ENCODE measurements at places on chromosomes 11 and 22.

- no peak for DNase-seq
These were observed 225.6 kb downstream of the TMEM135 start for GRCh38 chr11:87263264-87263838.

DNA sequence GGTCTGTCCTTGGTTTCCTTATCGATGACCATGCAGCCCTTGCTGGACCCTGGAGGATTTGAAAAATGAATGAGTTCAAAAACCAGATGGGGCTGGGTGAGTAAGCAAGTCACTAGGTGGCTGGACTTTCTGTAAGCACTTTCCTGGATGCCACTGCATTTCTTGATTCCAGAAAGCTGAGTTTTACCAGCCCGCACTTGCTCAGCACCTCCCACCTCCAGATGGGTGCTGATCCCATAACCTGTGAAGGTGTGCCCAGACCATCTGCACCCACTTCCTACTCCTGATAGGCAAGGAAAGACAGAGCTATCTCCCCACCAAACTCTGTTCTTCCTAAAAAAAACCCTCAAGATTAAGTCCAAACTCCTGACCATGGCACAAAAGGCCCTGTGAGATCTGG, 21.1 kb downstream of the ASCC2 start:
- no peak for DNase-seq

- DNase-seq, result no peak
These were observed 368.4 kb upstream of the MTNR1B start for GRCh38 chr11:92601048-92601447.

GRCh38 chr11:6627762-6628241, 8.6 kb upstream of the TPP1 start:
- no peak for DNase-seq

DNA sequence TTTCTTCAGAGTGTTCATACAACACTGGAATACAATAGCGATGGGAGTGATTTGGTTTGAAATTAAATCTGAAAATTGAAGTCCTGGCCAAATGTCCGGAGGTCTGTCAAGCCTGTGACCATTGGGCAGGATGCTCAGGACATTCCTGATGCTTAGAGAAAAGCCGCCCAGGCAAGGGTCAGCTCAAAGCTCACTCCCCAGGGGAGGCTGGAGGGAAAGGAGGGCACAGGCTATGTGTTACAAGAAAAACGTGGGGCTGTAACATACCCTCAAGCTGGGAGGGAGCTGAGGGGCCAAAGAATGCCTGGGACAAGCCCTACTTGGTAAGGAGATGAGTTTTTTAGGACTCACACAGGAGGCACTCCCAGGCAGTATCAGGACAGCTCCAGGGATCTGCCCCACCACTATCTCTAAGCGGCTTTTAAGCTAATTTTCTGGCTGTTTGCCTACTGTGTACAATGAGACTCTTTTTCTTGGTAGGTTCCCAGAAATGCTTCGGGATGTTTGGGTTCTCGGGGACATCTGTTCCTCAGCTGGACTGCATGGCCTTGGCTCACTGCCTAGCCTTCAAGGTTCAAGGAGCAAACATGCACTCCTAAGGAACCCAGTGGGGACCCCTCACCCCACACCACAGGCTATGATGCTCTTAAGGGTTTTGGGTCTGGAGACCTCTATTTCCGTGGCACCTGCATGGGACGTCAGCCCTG, 500.1 kb downstream of the BRD1 start:
- DNase-seq, result no peak

- DNase-seq, result no peak
These were observed 79.1 kb upstream of the KCNQ1OT1 start for GRCh38 chr11:2778630-2779498.

DNA sequence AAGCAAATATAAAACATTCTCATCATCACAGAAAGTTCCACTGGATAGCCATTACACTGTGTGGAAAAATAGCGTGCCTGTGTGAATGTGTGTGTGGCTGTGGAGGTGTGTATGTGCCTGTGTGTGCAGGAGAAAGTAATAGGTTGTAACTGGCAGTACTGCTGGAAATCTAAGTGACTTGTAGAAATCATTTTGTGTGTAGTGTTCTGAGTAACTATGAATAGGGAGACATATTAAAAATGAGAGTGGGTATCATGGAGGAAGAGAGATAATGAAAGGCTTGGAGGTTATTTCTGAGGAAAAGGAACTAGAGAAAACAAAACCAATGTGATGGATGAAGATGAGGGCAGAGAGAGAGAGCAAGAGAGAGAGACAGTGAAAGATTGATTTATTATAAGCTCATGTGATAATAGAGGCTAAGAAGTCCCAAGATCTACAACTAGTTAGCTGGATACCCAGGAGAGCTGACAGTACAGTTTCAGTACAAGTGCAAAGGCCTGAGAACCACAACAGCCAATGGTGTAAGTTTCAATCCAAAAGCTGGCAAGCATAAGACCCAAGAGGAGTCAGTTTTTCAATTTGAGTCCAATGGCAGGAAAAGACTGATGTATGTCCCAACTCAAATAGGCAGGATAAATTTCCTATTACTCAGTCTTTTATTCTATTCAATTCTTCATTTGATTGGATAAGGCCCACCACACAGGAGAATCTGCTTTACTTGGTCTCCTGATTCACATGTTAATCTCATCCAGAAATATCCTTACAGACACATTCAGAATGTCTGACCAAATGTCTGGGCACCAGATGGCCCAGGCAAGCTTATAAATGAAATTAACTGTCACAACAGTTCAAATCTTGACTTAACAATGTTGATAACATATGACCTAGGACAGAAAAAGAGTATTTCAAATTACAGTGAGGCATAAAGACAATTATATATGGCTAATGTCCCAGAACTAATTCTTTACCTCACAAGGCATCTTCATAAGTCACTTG, 14.9 kb downstream of the KBTBD3 start:
- DNase-seq, result no peak

GRCh38 chr11:3139086-3139440, 26.0 kb downstream of the OSBPL5 start:
- no peak for DNase-seq

DNA sequence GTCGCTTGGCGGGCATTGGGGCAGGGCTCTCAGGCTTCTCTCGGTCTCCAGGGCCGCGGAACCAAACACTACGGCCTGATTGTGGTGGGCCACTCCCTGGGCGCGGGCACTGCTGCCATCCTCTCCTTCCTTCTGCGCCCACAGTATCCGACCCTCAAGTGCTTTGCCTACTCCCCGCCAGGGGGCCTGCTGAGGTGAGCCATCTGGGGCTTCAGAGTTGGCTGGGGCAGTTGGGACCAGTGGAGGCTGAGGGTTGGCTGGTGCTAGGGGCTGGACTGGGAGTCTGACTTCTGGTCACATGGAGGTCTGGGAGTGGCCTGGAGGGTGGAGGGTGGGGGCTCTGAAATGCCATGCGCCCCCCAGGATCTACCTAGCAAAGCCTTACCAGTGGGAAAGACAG, 15.3 kb upstream of the MYRF start:
- no peak for DNase-seq

DNA sequence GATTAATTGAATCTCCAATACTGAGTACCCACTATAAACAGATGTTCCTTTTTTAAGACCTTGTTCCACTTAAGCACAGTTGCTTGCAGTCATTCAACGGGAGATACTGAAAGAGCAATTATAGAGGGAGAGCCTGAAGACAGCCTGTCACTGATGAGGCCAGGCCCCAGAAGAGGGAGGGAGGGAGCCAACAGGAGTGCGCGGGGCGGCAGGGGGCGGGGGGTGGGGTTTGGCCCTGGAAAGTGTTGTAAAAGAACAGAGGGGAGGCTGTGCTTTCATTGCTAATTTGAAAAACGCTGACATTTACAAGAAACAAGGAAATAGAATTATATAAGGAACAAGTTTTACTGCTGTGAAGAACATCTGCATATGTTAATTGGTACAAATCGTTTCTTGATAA, 53.1 kb downstream of the MAP6 start:
- DNase-seq, result no peak

DNA sequence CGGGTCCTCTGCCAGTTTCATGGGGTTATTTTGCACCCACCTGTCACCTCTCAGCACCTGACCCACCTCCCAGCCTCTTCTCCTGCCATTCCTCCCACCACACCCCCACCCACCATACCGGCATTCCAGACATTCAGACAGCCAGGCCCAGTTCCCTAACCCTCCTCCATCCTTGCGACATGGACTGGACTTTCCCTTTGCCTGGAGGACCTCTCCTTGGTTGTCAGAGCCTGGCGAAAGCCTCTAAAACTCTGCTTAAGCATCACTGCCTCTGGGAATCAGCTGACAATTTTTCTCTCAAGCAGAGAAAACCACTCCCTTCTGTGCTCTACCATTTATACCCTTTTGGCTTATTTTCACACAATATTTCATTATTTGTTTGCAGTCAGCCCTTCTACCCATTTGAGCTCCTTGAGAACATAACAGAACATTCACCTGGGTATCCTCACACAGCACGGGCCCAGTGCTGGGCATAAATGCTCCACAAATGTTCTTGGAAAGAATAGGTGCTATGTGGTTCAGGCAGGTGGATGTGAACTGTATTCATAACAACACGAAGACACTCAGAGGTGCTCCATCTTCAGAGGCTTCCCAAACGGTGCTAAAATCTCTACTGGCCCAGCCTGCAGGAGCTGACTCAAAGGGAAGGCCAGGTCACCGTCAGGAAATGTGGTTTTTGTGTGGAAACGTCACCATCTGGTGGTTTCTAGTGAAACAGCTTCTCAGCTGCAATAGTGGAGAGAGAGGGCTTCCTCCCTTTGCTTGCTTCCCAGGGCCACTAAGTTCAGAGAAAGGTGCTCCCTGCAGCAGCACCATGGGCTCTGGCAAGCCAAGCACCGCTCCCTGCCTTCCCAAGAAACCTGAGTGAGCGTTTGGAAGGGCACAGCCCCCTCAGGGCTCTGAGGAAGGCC, 10.4 kb downstream of the SPATA19 start:
- no peak for DNase-seq

DNA sequence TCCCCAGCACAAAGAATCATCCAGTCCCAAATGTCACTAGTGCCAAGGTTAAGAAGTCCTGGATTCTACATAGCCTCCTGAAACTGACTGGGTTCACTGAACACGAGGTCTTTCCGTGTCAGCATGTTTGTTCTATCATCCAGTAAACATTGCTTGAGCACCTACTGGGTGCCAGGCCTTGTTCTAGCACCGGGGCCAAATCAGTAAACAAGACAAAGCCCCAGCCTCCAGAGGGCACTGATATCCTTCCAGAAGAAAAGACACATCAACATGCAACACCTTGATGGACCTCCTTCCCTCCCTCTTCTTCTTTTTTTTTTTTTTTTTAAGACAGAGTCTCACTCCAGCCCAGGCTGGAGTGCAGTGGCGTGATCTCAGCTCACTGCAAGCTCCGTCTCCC, 26.9 kb downstream of the TPST2 start:
- DNase-seq, result no peak

- no peak for DNase-seq
These were observed 30.4 kb upstream of the SHANK2 start for GRCh38 chr11:71282581-71283351.

GRCh38 chr11:69088676-69089146, 40.0 kb downstream of the TPCN2 start:
- DNase-seq, result no peak

DNA sequence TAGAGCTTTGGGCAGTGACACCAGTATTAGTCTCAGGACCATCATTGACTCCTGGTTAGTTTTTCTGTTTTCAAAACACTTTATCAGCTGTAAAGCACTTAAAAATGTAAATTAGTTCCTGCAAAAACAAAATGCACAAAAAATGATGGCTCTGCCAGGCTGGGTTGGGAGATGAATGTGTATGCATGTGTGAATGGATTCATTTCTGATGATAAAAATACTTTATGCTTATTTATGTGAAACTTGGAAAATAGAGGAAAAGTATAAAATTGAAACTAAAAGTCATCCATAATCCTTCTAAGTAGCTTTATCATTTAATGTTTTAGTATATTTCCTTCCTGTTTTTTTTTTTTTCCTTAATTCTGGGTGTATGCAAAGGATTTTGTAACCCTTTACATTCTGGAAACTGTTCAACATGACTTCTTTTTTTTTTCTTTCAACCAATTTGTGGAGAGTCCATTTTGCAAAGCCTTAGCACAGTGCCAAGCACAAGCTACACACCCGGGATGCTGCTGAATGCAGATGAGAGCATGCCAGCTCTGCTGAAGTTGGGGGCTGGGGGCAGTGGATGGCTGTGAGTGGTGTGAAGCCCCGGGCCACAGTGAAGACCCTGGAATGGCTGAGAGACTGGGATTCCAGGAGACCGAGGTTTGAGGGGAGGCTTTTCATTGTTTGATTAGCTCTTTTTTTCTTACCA, 37.6 kb downstream of the PTPRJ start:
- no peak for DNase-seq

- no peak for DNase-seq
These were observed 4.2 kb upstream of the NEAT1 start for GRCh38 chr11:65418431-65418680.

GRCh38 chr11:70608568-70609470, 210.5 kb downstream of the CTTN start:
- no peak for DNase-seq

DNA sequence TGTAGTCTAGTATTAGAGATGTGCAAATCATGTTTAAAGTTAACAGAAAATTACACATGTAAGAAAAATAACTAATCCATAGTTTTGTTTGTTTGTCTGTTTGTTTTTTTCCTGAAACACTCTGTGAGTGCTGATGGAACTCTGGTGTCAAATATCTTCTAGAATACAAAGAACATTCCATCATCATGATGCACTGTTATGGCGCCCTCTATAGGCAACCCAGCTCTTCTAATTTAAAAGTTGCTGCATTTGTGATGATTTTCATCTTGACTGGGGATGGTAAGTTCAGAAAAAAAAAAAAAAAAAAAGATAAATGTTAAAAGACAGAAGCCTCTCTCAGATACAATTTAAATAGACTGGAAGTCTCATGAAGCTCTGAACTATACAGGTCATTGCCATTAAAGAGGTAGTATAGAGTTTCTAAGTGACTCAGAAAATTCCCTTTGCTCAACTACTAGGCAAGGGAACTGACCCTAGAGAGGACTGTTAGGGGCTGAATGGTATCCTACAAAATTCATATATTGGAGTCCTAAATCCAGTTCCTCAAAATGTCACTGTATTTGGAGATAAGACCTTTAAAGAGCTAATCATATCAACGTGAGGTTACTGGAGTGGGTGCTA, 597.2 kb upstream of the ANO3 start:
- DNase-seq, result no peak

DNA sequence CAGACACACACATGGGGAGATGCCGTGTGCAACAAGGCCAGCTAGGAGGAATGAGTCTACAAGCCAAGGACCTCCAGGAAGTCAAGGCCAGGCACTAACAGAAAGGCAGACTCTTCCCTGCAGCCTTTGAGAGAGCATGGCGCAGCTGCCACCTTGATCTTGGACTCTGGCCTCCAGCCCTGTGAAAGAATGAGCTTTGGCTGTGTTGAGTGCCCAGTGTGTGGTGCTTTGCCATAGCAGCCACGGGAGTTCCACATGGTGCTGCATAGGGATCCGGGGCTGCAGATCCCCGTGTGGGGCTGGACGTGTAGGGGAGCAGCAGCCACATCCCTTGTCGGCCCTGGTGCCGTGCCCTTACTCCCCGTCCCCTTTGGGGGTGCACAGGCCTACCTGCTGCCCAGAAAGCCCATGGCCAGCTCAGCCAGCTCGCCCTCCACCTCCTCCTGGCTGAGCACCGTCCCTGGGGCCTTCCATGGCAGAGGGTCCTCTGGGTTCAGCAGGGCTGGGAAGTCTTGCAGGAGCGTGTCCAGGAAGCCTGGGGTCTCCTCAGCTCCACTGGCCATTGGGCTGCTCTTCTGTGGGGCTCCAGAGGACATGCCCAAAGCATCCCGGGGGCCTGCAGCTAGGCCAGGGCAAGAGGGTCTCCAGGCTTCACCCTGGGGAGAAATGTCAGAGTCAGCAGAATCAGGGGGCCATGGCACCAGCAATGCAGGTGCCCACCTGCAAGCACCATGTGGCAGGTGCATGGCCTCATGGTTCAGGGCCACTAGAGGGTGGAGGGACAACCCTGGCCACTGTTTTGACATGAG, 7.0 kb downstream of the PPM1F start:
- DNase-seq, result no peak

- no peak for DNase-seq
These were observed 260.6 kb downstream of the CNTN5 start for GRCh38 chr11:99281331-99281730.
